Breast epithelium (tissue), 4 donors: ENCODE measurements at places on chromosomes 1 and 21. TPM values are rescaled to one million over a fixed set of nuclear protein-coding genes. Genes with fewer than 3 reads are reported as not detected.

Gene ZC3H11A
- total RNA-seq = 154 TPM

DNA sequence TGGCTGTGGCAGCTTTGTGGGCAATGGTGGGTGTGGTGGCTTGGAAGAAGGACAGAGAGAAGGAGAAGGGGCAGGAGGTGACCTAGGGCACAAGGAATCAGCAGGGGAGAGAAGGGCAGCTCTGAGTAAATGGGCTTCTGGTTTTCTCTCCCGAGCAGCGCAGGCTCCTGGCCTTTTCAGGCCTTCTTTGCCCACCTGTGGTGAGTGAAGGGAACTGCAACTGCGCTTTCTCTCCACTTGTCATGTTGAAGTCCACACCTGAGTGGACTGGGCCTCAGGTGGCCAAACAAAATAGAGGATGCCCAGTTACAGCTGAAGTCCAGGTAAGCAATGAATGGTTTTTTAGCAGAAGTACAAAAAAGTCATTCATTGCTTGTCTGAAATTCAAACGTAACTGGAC lies 29.4 kb upstream of the KCNA10 start:
- H3K4me3 ChIP-seq = no peak overlapping the region
- no peaks in the 10 kb centered on the region for H3K27me3 ChIP-seq
- no peaks in the 10 kb centered on the region for H3K4me1 ChIP-seq
- no peak overlapping the region for H3K27ac ChIP-seq
- no peak for DNase-seq

Gene RAB29
- total RNA-seq = 23.9 TPM

Gene MTARC1
- 47.9 TPM for total RNA-seq

- H3K4me3 ChIP-seq = no peak overlapping the region
- no peak for DNase-seq
- no peak overlapping the region for H3K27ac ChIP-seq
- H3K4me1 ChIP-seq = peaks cover 6% of the 10 kb centered on the region
These were observed 6.9 kb downstream of the CASQ1 start for GRCh38 chr1:160197231-160197630.

Gene DNASE2B
- total RNA-seq = 1.3 TPM

- no peak overlapping the region for H3K27ac ChIP-seq
- H3K4me1 ChIP-seq = no peaks in the 10 kb centered on the region
- H3K36me3 ChIP-seq = no peaks in the 10 kb centered on the region
- peak; percentile 68 for DNase-seq
- no peaks in the 10 kb centered on the region for H3K27me3 ChIP-seq
These were observed 16.4 kb downstream of the TP73 start for GRCh38 chr1:3668585-3669300.

DNA sequence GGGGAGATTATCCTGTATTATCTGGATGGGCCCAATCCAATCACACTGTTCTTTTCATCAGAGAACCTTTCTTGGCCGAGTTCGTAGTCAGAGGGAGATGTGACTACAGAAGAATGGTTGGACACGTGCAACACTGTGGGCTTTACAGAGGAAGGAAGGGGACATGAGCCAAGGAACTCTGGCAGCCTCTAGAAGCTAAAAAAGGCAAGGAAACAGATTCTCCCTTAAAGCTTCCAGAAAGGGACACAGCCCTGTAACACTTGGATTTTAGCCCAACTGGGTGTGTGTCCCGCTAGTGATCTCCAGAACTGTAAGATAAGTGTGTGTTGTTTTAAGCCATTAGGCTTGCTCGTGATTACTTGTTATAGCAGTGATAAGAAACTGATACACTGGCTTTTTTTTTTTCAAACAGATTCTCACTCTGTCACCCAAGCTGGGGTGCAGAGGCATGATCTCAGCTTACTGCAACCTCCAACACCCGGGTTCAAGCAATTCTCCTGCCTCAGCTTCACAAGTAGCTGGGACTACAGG lies 53.9 kb upstream of the FBXO28 start:
- H3K27ac ChIP-seq = no peak overlapping the region
- no peaks in the 10 kb centered on the region for H3K27me3 ChIP-seq
- H3K36me3 ChIP-seq = no peaks in the 10 kb centered on the region
- H3K4me1 ChIP-seq = no peaks in the 10 kb centered on the region

DNA sequence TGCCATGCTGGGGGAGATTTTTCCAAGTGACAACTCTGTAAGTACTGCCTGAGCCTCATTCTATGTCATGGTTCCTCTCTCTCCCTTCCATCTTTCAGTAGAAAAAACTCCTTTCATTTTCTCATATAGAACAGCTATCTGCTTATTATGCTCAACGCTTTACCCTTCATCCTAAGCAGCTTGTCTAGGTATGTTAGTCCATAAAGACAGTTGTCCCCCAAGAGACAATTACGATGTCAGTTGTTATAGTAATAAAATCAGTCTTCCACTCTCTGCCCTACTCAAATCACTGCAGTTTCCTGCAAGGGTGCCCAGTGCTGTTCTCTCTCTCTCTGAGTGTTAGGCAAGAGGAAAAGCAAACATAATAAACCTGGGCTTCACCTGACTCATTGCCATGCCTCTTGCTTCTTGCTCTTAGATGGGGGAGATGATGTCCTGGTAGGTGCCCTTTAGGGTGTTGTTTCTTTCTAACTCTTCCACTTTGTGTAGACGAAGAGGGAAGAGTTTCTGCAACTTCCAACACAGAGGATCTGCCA lies 59.4 kb downstream of the PAPPA2 start:
- DNase-seq = no peak
- no peaks in the 10 kb centered on the region for H3K36me3 ChIP-seq
- no peaks in the 10 kb centered on the region for H3K27me3 ChIP-seq
- H3K4me3 ChIP-seq = no peak overlapping the region
- no peaks in the 10 kb centered on the region for H3K4me1 ChIP-seq
- no peak overlapping the region for H3K27ac ChIP-seq

- H3K27me3 ChIP-seq = no peaks in the 10 kb centered on the region
- no peaks in the 10 kb centered on the region for H3K36me3 ChIP-seq
- no peaks in the 10 kb centered on the region for H3K4me1 ChIP-seq
- peak overlapping the region; percentile 57 for H3K27ac ChIP-seq
- DNase-seq = no peak
- peak overlapping the region; percentile 29 for H3K4me3 ChIP-seq
These were observed 670.7 kb upstream of the CXADR start for GRCh38 chr21:16841975-16842695.

Gene MAP10
- total RNA-seq = 1.6 TPM

Gene MECR
- 23.3 TPM for total RNA-seq

- DNase-seq = no peak
- no peak overlapping the region for H3K4me3 ChIP-seq
- no peaks in the 10 kb centered on the region for H3K4me1 ChIP-seq
- H3K27me3 ChIP-seq = no peaks in the 10 kb centered on the region
- no peak overlapping the region for H3K27ac ChIP-seq
These were observed 240.3 kb downstream of the RYR2 start for GRCh38 chr1:237282208-237282783.

Gene ACTN2
- total RNA-seq = 0.48 TPM

DNA sequence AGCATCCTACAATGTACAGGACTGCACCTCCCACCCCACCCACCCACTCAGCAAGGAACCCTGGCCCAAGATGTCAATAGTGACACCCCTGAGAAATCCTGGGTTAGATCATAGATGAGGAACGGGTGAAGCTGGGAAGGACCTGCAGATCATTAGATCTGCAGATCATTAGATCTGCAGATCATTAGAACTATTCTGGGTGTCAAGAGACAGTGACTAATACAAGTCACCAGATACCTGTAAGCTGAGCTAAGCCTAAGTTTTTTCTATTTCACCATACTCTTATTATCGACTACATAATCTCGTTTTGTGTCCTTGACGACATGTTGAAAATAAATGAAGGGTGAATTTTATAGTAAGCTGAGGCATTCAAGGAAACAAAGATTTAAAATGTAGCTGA lies 325.7 kb downstream of the DUSP10 start:
- H3K36me3 ChIP-seq = no peaks in the 10 kb centered on the region
- no peak for DNase-seq
- H3K27me3 ChIP-seq = no peaks in the 10 kb centered on the region
- no peak overlapping the region for H3K4me3 ChIP-seq

Gene AZIN2
- 11.8 TPM for total RNA-seq

DNA sequence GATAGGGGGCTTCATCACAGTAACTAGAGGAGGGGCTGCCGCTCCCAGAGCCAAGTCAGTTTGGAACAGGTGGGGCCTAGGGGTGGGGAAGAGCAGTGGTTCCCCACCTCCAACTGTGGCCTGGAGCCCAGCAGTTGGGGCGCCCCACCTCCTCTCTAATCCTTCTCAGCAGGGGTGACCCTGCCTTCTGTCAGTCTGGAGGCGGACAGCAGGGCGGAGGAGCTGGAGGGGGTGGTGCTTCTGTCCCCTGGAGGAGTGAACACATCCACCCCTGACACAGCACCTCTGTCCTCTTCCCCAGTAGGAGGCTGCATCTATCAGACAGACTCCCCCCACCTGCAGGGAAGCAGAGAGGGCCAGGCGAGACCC lies 73.8 kb downstream of the MRPL37 start:
- peaks cover 22% of the 10 kb centered on the region for H3K4me1 ChIP-seq
- no peak overlapping the region for H3K4me3 ChIP-seq
- H3K36me3 ChIP-seq = no peaks in the 10 kb centered on the region
- DNase-seq = no peak
- H3K27ac ChIP-seq = peak overlapping the region; percentile 85

DNA sequence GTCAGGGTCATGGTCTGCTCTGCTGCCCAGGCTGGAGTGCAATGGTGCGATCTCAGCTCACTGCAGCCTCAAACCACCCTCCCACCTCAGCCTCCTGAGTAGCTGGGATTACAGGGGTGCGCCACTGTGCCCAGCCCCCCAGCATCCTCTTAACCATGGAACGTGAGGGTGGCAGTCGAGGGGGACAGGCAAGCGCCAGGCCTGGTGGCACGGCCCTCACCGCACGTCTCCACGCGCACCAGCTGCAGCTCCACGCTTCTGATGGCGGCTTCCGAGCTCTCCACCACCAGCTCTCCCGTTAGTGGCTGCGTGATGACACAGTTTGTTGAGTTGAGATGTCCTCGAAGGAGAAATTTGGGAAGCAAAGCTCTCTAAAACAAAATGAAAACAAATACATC lies 39.1 kb downstream of the VPS26C start:
- no peaks in the 10 kb centered on the region for H3K4me1 ChIP-seq
- H3K27ac ChIP-seq = no peak overlapping the region
- no peak for DNase-seq
- H3K36me3 ChIP-seq = peaks cover 7% of the 10 kb centered on the region
- H3K27me3 ChIP-seq = no peaks in the 10 kb centered on the region
- H3K4me3 ChIP-seq = no peak overlapping the region

DNA sequence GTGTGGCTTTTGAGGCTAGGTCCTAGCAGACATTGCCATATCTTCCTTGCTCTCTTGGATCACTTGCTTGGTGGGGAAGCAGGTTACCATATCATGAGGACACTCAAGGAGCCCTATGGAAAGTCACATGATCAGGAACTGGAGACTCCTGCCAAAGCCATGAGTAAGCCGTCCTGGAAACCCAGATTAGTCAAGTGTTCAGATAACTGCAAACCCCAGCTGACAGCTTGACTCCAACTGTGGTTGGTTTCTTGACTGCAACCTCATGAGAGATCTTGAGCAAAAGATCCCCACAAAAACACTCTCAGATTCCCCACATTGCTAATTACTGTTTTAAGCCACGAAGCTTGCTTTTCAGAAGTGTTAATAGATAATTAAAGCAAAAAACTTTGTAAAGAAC lies 58.6 kb downstream of the CACNA1E start:
- no peak overlapping the region for H3K27ac ChIP-seq
- H3K4me1 ChIP-seq = no peaks in the 10 kb centered on the region
- no peak for DNase-seq
- H3K27me3 ChIP-seq = peaks cover 15% of the 10 kb centered on the region

GRCh38 chr1:183719289-183719688 lies 66.2 kb upstream of the APOBEC4 start:
- no peak overlapping the region for H3K4me3 ChIP-seq
- H3K27me3 ChIP-seq = no peaks in the 10 kb centered on the region
- no peaks in the 10 kb centered on the region for H3K36me3 ChIP-seq
- H3K4me1 ChIP-seq = no peaks in the 10 kb centered on the region
- DNase-seq = no peak
- no peak overlapping the region for H3K27ac ChIP-seq

Gene FAM72C
- 0.32 TPM for total RNA-seq
